ENCODE measurements at places on chromosomes 6 and 20. TPM values are rescaled to one million over a fixed set of nuclear protein-coding genes. Genes with fewer than 3 reads are reported as not detected.

The DOK5 gene
- total RNA-seq: 20.7 TPM

The DHX16 gene
- total RNA-seq: 43.7 TPM

The SCRT2 gene
- total RNA-seq: not detected

The SLC23A2 gene
- 10.0 TPM for total RNA-seq

The C20orf204 gene
- 0.92 TPM for total RNA-seq

The COL12A1 gene
- total RNA-seq: 686 TPM

The CLPSL1 gene
- total RNA-seq: not detected

The KIF3B gene
- 35.3 TPM for total RNA-seq

The MEP1A gene
- not detected for total RNA-seq
